ENCODE measurements at places on chromosomes 13 and 19.

GRCh38 chr13:35256459-35257148 is 219.9 kb downstream of the MAB21L1 start:
- no peak for DNase-seq

DNA sequence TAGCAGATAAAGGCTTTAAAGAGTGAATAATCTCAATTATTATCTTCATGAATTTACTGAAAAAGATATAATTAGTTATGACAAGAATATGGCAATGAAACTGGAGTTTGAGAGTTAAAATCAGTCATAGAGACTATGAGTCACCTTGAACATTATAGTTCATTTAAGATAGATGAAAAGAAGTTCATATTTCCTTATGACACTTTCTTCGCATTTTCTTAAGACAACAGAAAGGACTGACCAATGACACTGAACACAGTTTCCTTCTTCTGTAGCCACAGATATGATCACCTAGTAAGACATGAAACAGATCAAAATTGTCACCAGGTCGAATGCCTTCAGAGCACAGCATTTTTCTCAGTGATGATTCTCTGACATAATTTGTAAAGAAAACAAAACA is 202.1 kb downstream of the KLF12 start:
- DNase-seq: no peak

DNA sequence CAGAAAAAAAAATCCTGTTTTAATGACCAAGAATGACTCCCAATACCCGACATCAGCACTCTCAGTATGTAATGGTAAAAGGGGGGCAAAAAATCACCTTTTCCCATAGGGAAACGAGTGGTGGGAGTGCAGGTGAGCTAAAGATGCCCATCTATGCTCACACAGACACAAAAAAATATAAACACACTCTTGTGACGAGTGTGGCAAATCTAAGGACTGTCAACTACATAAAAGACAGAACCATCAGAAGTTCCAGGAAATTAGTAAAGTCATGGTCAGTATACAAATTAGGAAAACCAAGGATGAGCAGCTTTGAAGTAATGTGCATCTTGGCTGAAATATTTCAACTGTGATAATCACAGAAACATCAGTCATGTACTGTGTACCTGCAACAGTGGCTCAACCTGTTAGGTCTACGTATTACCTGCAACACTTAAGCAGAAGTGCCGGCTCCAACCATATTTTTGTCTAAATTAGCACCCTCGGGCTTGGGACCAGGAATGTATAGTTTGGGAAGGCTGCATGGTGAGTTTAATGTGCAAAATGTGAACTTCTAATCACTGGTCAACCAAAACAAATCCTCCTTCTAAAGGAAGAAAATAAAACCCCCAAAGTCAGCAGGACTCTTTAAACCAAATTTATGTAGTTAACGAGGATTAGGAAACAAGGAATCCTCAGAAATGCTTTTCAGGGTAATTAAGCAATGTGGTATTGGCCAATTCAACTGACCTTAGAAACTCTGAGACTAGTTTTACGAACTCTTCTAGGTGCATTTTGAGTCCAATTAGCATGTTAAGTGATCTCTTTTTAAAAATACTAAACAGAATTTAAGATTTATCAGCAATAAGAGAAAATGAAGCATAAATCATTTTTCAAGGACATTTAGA is 24.3 kb downstream of the ANKRD10 start:
- DNase-seq: no peak

DNA sequence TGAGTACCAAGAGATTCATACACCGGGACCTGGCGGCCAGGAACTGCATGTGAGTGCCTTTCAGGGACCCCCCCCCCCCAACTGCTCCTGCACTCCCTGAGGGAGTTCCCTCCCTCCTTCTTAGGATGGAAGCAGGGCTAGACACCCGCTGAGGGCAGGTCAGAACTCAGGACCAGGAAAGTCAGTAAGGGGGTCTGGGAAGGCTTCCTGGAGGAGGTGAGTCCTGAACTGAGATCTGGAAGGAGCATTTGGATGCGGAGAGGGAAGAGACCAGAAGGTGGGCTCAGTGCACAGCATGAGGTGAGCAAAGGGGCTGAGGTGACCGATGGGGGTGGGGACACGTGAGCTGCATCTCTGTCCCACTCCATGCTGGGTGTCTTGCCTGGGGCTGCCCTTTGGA is 10.5 kb upstream of the HNRNPUL1 start:
- DNase-seq: no peak

GRCh38 chr13:26482451-26483197 is 74.9 kb upstream of the WASF3 start:
- DNase-seq: no peak

DNA sequence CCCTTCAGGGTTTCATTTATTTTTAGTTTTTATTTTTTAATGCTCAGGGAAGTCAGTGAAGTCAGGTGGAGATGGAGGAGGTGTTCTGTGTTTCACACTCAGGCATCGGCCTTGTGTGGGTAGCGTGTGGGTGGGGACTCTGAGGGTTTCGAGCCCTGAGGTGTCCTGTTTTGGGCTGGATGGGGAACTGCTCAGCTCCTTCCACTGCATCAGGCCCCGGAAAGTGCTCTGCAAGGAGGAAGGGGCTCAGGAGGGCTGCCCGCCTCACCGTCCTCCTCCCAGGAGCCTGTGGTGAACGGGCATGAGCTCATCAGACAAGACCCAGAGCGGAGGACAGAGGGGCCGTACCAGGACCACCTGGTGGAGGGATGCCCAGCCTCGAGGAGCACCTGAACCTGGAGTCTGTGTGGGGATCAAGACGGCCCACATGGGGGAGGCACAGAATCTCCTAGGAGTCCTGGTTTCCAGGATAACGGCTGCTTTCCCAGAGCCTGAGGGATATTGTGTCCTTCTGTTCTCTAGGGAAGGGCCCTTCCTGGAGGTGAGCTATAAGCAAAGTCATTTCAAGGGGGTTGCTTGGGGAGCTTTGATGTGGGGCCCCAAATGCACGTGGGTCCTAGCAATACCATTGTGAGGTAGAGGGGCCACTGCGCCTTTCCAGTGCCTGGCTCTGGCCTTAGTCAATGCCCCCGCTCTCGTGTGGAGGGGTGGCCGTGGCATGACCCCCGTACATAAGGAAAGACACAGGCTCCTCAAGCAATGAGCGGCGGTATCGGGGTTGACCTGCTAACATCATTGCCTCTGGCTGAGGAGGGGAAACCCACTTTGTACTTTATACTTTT is 13.5 kb upstream of the GAS6 start:
- DNase-seq: no peak

DNA sequence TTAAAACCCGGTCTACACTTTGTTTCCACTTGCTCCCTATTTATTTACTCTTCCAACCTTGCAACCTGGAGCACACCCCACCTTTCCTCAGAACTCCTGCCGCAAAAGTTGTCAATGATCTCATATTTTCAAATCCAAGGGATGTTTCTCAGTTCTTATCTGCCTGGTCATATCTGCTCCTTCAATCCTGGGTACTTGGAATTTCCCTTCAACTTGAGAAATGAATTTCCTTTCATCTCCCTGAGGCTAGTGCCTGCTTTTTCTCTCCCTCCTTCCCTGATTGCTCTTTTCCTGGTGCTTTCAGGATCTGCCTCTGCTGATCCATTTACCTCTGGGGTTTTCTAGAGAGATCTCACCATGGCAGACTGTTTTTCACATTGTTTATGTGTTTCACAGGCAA is 154.8 kb upstream of the IRS2 start:
- no peak for DNase-seq

GRCh38 chr13:81171065-81171647 is 830.2 kb upstream of the SPRY2 start:
- DNase-seq: no peak

DNA sequence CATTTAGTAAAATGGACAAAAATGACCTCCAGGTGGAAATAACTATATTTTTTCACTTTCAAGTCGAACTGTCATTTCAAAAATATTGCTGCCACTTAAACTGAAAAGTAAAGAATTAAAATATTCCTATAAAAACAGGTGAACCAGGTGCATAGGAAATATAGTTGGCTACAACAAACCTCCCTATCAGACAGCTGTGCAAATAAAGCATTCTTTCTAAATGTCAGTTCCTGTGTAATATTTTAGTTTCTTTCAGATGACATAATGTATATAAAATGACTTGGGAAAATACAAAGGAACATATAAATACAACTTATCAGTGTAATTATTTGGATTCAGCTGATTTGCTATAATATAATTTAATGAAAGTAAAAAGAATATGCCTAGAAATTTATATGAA is 403.5 kb upstream of the GPC6 start:
- no peak for DNase-seq

- no peak for DNase-seq
These were observed 2.6 kb upstream of the CACNG7 start for GRCh38 chr19:53906211-53907192.

GRCh38 chr13:38635030-38635429 is 51.8 kb upstream of the FREM2 start:
- no peak for DNase-seq

GRCh38 chr19:6056282-6056741 is 54.0 kb downstream of the RFX2 start:
- DNase-seq: no peak

DNA sequence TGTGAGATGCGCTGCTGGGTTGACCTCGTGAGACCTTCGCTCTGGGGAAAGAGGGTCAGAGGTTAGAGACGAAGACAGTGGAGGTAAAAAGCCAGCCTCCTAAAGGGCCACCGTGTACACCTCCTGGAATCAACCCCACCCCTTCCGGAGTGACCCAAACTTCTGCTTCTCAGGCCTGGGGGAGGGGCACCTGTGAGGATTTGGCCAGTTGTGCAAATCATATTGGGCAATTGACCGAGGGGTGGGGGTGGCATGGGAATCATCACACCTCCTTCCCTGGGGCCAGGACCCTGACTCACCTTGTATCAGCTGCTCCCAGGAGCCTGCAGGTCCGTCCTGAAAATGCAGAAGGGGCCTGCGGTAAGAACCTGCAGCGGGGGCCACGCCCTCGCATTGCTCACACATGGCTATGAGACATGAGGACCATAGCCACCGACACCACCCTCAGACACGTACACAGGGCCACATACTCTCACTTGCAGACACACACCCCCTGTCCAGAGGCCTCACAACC is 2.8 kb downstream of the TNFSF14 start:
- no peak for DNase-seq

DNA sequence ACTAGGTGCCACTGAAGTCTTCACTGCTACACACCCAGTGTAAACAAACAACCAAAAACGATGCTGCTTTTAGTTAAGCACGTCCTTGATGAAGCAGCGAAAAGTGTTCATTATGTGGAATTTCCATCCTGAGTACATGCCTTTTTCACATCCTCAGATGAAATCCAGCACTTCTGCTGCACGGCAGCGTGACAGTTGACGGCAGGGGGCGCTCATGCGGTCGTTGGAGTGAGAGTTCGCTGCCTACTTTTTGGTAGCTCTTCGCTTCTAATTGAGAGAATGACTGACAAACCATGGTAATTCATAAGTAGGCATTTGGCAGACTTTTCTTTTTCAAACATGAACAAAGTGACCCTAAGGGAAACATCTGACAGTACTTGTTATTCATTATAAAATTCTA is 1124.9 kb downstream of the EFNB2 start:
- DNase-seq: no peak

DNA sequence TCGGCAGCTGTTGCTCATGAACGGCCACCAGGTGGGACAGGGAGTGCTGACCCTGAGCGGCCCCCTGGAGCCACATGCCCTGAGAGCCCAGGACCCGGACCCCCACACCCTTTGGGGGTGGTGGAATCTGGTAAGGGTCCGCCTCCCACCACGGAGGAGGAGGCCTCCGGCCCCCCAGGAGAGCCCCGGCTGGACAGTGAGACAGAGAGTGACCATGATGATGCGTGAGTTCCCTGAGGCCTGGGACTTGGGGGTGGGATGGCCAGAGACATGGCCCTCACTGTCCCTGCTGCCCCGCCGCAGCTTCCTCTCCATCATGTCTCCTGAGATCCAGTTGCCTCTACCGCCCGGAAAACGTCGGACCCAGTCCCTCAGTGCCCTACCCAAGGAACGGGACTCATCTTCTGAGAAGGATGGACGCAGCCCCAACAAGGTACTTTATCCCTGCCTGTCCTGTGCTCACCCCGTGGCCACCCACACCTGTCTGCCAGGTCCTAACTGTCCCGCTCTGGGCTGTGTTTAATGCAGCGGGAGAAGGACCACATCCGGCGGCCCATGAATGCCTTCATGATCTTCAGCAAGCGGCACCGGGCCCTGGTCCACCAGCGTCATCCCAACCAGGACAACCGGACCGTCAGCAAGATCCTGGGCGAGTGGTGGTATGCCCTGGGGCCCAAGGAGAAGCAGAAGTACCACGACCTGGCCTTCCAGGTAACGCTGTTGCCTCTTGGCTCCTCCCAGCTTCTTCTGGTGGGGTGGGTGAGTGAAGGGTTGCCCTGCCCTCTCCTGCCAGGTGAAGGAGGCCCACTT is 14.7 kb upstream of the PRR19 start:
- no peak for DNase-seq

DNA sequence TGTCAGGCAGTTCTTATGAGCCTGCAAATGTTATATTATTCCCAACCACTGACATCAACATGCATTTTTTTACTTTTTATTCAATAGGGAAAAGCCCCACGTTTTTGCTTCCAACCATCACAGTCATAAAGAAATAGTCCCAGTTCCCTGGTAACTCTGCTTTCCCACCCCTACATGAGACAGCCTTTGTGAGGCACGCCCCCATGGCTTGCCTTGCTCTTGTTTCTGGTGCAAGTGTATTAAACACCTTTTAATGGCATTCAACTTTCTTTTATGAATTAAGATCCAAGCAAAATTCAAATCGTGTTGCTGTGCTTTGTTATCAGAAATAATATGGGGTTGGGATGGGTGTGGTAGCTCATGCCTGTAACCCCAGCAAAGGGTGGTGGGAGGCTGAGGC is 54.2 kb upstream of the ZNF429 start:
- DNase-seq: no peak

DNA sequence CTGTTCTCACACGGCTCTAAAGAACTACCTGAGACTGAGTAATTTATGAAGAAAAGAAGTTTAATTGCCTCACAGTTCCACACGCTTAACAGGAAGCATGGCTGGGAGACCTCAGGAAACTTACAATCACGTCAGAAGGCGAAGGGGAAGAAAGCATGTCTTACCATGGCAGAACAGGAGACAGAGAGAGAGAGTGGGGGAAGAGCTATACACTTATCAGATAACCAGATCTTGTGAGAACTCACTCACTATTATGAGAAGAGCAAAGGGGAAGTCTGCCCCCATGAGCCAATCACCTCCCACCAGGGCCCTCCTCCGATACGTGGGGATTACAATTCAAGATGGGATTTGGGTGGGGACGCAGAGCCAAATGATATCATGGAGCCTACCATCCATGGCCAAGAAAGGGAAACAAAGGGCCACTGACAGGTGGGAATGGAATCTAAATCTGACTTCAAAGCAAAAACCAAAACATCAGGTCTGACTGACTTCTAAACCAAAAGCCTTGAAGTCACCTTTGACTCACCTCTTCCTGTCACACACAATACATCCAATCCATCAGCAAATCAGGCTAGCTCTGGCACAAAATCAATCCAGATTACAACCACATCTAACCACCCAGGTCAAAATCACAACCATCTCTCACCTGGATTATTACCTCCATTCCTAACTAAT is 189.7 kb downstream of the ENOX1 start:
- DNase-seq: no peak
